Activated naive CD8-positive, alpha-beta T cell treated with anti-CD3 and anti-CD28 coated beads for 36 hours (primary cell): ENCODE measurements at places on chromosomes 13 and 19. TPM values are rescaled to one million over a fixed set of nuclear protein-coding genes. Genes with fewer than 3 reads are reported as not detected.

CGB5 gene
- not detected for total RNA-seq

OR10H5 gene
- not detected for total RNA-seq

FLT3LG gene
- total RNA-seq = 63.5 TPM

SGCG gene
- total RNA-seq = not detected

DNA sequence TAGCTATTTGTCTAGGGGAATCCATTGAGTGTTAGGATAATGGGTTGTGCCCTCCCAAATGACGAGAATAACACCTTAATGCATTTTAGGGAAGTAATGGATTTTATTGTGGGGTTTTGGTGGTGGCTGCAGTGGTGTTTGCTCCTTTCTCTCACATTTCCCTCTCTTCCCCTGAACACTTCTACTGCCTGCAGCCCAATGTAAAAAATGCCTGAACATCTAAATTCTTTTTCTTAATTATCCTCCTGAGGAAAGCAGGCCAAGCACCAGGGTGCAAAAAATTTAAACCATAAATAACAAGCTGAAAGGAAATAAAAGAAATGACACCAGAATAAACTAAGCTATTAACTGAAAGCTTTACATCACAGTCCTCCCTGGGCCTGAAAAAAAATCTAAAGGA lies 57.3 kb upstream of the PCDH8 start:
- no peaks in the 10 kb centered on the region for H3K36me3 ChIP-seq
- no peaks in the 10 kb centered on the region for H3K4me1 ChIP-seq
- H3K27me3 ChIP-seq = peaks cover 28% of the 10 kb centered on the region
- DNase-seq = no peak
